Thoracic aorta (tissue), 2 donors: ENCODE measurements at places on chromosomes 13 and 19. TPM values are rescaled to one million over a fixed set of nuclear protein-coding genes. Genes with fewer than 3 reads are reported as not detected.

SACS gene
- total RNA-seq, result 47.6 TPM

DCLK1 gene
- 25.6 TPM for total RNA-seq

FGF9 gene
- not detected for total RNA-seq

FUT6 gene
- total RNA-seq, result not detected

DNA sequence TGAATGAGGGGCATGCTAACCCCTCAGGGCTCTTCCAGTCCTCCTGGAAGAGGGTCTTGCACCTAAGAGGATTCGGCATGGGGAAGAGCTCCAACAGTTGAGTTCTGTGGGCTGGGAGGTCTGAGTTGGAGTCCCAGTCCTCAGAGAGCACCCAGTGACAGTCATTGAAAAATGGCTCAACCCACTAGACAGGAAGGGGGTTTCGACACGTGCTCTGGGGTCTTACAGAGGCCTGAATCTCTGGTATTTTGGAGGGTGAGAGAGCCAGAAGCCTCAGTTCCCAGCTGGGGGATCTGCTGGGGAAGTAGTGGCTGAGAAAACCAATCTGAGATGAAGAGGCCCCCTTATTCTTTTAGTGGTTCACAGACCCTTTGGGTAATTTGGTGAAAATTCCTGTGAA lies 9.0 kb downstream of the PTH2 start:
- H3K27ac ChIP-seq, result no peak overlapping the region
- H3K4me1 ChIP-seq, result no peaks in the 10 kb centered on the region
- no peaks in the 10 kb centered on the region for H3K36me3 ChIP-seq
- no peaks in the 10 kb centered on the region for H3K27me3 ChIP-seq
- no peak for DNase-seq

GRCh38 chr19:5964816-5965565 lies 12.9 kb downstream of the RANBP3 start:
- no peaks in the 10 kb centered on the region for H3K36me3 ChIP-seq
- H3K27ac ChIP-seq, result no peak overlapping the region
- peaks cover 30% of the 10 kb centered on the region for H3K4me1 ChIP-seq
- no peaks in the 10 kb centered on the region for H3K27me3 ChIP-seq
- no peak overlapping the region for H3K4me3 ChIP-seq

DNA sequence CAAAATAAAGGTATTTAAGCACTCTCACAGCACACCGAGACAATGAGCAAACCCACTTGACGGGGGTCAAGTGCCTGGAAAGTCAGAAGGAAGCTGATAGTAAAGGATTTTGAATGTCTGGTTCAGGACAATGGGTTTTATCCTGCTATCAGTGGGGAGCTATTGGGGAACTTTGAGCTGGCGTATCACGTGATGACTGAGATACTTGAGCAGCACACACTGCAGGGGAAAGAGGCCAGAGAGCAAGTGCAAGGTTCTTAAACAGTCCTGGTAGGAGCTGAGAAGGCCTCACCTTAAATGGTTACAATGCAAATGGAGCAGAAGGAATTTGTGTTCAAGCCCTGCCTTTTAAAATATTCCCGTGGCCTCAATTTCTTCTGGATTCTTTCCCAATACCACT lies 225.3 kb downstream of the LACC1 start:
- H3K27ac ChIP-seq, result no peak overlapping the region
- H3K4me3 ChIP-seq, result no peak overlapping the region
- no peak for DNase-seq
- H3K27me3 ChIP-seq, result no peaks in the 10 kb centered on the region

DNA sequence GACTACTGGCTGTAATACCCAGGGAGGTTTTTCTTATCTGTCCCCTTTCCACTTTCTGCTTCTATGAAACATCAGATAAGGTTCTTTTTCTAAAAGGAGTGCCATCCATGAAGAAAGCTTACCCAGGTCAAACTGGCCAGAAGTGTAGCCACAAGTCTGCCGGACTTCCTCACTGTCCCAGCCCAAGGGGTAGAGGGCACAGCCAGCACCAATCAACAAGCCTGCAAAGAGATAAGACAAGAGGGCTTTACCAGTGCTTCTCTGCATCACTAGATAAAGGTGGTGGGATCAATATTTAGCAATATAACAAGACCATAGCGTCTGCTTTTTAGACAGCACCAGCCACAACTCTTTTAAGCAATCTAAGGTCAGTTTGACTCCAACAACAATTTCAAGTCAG lies 224.7 kb downstream of the LHFPL6 start:
- DNase-seq, result no peak
- peaks cover 40% of the 10 kb centered on the region for H3K4me1 ChIP-seq

DNA sequence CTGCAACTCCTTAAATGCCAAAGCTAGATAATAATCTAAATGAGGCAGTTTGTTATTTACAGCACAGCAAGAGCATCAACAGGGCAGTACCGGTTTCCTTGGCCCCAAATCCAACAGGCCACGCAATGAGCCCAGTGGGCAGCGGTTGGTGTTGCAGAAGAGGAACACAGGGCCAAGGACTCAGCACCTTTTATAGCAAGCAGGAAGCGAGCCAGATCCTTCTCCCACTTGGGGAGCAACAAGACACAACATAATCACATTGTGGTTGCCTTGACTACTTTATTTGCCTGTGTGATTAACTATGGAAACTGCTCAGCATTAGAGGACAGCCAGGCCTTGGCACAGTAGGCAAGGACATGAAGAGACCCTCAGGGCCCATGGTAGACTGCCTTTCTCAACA lies 67.1 kb upstream of the HTR2A start:
- no peaks in the 10 kb centered on the region for H3K27me3 ChIP-seq
- no peaks in the 10 kb centered on the region for H3K36me3 ChIP-seq
- H3K27ac ChIP-seq, result no peak overlapping the region
- no peak for DNase-seq
- no peaks in the 10 kb centered on the region for H3K4me1 ChIP-seq

GRCh38 chr19:18750295-18750970 lies 40.7 kb downstream of the COMP start:
- H3K27me3 ChIP-seq, result no peaks in the 10 kb centered on the region
- H3K36me3 ChIP-seq, result peaks cover 12% of the 10 kb centered on the region
- no peak overlapping the region for H3K27ac ChIP-seq
- DNase-seq, result no peak
- H3K4me3 ChIP-seq, result no peak overlapping the region

DNA sequence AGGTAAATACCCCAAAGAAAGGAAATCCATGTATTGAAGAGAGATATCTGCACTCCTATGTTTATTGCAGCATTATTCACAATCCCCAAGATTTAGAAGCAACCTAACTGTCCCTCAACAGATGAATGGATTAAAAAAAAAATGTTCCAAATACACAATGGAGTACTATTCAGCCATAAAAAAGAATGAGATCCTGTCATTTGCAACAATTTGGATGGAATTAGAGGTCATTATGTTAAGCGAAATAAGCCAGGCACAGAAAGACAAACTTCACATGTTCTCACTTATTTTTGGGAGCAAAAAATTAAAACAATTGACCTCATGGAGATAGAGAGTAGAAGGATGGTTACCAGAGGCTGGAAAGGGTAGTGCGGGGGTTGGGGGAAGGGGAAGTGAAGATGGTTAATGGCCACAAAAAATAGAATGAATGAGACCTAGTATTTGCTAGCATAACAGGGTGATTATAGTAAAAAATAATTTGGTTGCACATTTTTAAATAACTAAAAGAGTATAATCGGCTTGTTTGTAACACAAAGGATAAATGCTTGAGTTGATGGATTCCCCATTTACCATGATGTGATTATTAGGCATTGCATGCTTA lies 9.7 kb upstream of the ZNF709 start:
- H3K4me1 ChIP-seq, result peaks cover 12% of the 10 kb centered on the region
- H3K36me3 ChIP-seq, result no peaks in the 10 kb centered on the region
- no peak for DNase-seq
- peak overlapping the region; percentile 80 for H3K27ac ChIP-seq

GRCh38 chr19:13959962-13960862 lies 7.9 kb downstream of the DCAF15 start:
- DNase-seq, result no peak
- no peak overlapping the region for H3K4me3 ChIP-seq
- peaks cover 38% of the 10 kb centered on the region for H3K36me3 ChIP-seq
- H3K27ac ChIP-seq, result no peak overlapping the region
